Fibroblast of the aortic adventitia (primary cell): ENCODE measurements at places on chromosomes 3 and 15.

DNA sequence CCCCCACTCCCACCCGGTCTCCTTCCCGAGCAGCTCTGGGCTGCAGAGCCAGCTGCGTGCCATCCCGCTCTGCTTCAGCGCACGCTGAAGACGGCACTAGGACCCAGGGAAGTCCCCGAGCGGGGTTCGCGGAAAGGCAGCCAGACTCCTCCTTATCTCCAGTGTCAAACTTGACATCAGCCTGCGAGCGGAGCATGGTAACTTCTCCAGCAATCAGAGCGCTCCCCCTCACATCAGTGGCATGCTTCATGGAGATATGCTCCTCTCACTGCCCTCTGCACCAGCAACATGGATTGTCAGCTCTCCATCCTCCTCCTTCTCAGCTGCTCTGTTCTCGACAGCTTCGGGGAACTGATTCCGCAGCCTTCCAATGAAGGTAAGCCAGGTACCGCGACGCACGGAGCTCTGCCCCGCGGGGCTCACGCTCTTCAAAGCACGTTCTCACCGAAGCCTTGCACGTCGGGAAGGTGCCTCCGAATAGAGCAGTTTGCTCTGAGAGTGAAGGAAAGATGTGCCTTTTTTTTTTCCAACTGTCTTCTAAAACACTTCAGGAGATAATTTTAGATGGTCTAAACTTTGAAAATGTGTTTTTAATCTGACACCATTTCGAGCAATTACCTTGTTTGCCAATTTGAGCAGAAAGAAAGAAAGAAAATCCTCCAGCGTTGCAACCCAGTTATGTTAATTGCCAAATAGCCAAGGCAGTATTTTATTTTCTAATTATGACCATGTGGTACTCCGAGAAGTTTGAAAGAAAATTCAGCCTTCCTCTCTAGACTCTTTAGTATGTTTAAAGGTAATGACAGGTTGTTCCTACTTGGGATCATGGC is at the start of gene EPHA3:
TSS of gene EPHA3 (plus strand) at position 161 of the 830 bp plus-strand sequence. CDS start at position 289, 128 bp downstream.
- DNase-seq = peak; percentile 46

DNA sequence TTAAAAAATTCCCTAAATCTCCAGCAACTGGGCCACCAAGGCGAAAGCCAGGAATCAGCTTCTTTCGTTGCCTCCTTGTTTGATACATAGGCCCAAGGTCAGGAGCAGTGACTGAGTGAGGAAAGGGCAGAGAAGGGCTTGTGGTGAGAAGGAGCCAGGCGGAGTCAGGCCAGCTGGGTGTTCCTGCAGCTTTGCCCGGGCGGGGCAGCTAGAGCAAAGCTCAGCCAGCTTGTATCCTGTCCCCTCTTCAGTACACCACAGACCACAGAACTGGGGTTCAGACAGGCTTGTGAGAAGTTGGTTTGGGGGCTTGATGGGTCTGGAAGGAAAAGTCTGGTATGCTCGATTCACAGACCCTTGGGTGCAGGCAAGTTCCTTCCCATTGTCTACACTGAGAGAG is 52.6 kb downstream of the CCK start:
- DNase-seq = no peak

DNA sequence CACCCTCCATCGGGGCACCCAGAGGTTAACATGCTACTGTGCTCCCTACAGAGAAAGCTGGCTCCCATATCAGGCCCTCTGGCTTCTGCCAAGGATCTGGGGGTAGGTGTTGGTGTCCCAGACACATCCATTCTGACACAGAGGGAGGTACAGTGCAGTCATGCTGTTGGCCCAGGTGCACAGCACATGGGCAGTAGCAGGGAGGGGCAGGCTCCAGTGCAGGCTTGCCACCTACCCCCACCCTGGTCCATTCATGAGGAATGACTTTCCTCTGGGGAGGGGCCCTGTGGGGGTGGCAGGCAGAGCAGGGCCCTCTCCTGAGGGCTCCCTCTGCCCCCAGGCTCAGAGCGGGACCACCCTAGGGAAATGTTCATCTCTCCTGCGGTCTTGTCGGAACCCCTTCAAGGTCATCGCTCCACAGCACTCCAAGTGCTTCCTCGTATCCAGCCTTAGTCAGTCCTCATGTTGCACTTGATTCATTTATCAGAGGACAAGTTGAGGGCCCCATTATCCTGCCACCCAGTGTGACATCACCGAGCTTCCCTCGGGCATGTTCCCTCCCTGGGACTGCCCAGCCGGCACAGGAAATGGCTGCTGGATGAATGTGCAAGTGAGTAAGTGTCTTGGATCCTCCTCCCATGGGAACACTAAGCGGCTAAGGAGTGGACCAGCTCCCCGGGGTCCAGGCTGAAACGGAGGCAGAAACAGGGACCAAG is 10.0 kb downstream of the DUSP7 start:
- peak; percentile 93 for DNase-seq

GRCh38 chr15:101182215-101182614 is 69.6 kb downstream of the CHSY1 start:
- no peak for DNase-seq

- no peak for DNase-seq
Observed at GRCh38 chr3:31917303-31918005, 63.6 kb downstream of the OSBPL10 start.

- DNase-seq = no peak
Observed at GRCh38 chr3:183074881-183075280, 24.4 kb downstream of the MCCC1 start.
